ENCODE measurements at places on chromosomes 5 and 9.

DNA sequence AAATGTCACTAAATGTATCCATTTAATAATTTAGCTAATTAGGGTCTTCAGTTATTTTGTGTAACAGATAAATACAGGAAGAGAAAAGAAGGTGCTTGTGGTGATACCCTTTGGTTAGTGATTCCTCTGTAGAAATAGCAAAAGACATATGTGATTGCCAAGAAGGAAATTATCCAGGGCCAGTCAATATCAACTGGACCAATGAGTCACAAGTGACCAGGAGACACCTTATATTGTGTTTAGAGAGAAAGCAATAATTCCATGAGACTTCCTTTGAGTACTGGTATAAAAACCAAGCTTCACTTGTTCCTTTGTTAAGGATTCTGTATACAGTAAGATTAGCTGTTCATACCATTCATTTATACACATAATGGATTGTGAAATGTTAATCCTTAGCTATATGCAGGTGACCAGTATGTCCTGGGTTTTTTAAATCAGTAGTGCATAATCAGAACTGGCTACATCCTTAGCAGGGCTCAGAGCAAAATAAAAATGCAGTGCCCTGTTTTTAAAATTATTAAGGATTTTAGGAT lies 11.7 kb upstream of the F2R start:
- no peak for DNase-seq

GRCh38 chr9:16441791-16442190 lies 428.7 kb downstream of the BNC2 start:
- no peak for DNase-seq

- DNase-seq: no peak
Measured at GRCh38 chr9:38356851-38357250, 35.7 kb upstream of the ALDH1B1 start.

GRCh38 chr5:96718635-96719077 lies 56.5 kb downstream of the CAST start:
- DNase-seq: no peak

DNA sequence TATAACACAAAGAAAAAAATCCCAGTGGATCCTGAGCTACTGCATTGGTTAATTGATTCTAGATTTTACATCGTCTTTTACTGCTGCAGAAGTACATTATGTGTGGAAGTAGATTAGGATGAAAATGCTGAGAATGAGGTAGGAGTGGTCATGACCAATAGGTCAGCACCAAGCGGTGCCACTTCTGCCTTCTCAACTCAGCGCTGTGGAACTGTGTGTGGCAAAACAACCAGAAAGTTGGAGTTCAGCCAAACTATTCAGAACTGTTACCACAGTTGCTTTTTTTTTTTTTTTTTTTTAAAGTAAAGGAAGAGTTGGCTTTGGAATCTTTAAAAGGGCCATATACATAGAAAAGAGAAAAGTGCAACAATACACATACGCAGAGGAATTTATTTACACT lies 24.2 kb downstream of the POU5F2 start:
- no peak for DNase-seq

DNA sequence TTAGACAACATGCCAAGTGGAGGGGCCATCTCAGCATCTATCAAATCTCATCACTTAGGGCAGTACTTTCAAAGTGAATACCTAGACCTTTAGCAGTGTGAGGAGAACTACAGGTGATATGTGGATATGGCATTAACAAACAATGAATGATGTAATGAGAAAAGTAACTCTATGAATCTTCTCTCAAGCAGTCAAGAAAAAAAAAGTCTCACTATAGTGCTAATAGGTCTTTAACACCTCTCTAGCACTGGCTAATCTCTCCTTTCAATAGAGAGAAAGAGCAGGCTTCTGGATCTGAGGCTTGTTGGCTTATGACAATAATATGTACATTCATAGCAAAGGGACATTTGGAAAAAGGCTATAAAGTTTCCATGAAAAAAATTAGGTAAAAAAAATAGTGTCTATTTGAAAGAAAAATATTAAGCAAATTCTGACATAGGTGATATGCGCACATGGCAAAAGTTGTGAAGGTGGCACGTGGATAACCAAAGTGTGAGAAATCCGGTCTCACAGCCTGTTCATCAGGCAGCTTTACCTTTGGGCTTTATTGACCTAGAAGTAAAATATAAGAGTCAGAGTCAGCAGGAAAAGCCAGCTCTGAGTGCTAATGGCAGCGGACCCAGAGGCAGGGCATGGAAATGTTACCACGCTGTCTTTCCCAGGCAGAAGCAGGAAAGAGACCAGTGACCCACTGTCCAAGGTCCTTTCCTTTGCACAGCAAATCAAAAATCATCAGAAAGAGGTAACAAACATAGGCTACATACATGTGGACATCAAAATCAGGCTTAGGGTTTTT lies 203.4 kb downstream of the EFNA5 start:
- DNase-seq: no peak

DNA sequence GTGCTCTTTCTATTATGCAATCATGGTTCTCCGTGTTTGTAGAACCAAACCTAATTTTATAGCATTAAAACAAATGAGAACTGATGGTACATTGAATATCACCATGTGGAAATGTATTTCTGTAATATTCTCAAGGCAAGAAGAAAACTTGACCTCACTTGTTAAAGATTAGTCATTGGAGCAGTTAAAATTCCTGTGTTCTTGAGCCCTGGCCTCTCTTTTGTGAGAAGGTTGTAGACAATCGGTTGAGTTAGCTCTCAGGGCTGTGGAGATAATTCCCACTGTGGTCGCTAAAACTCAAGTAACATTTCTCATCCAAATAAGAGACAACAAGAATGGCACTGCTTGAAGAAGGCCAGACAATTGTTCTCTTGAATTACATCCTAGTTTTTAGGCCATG lies 216.0 kb upstream of the KLF4 start:
- DNase-seq: no peak
